CD4-positive, alpha-beta T cell treated with Interferon alpha-2 for 1 hour (primary cell): ENCODE measurements at places on chromosomes 3 and 15.

- DNase-seq: no peak
These were observed 136.0 kb downstream of the HCN4 start for GRCh38 chr15:73232776-73233175.

- DNase-seq: no peak
These were observed 30.8 kb downstream of the MAP4 start for GRCh38 chr3:47985381-47985780.

DNA sequence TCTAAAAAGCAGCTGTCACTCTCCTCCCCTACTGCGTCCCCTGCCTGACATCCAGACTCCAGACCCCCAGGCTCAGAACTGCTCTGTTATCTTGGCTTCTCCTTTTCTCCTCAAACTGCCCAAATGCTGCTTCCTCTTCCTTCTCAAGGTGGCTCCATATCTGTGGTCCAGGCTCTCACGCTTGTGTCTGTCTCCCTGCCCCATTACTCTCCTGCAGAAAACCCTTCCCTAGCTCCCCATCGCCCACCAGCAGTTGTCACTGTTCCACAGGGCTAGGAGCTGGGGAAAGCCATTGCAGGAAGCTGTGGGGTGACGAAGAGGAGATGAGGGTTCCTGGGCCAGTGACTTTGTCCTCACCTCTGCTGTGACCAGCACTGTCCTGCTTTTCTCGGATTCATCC is 30.7 kb upstream of the CGNL1 start:
- no peak for DNase-seq

DNA sequence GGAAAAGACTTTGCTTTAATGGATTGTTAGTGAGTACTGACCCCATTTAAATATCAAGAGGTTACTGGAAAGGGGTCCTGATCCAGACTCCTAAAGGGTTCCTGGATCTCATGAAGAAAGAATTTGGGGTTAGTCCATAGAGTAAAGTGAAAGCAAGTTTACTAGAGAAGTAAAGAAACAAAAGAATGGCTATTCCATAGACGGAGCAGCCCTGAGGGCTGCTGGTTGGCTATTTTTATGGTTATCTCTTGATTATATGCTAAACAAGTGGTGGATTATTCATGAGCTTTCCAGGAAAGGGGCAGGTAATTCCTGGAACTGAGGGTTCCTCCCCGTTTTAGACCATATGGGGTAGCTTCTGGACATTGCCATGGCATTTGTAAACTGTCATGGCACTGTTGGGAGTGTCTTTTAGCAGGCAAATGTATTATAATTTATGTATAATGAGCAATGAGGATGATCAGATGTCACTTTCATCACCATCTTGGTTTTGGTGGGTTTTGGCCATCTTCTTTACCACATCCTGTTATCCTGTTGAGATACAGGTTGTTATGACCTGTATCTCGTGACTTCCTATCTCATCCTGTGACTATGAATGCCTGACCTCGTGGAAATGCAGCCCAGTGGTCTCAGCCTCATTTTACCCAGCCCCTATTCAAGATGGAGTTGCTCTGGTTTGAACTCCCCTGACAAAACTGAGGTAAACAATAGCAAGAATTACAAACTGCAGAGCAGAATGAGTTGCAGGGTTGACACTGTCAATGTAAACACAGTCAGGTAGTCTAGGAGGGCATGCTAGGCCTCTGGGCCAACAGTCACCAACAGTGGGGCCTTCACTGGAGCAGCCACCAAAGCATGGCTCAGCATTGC is 10.3 kb upstream of the GPR160 start:
- no peak for DNase-seq

DNA sequence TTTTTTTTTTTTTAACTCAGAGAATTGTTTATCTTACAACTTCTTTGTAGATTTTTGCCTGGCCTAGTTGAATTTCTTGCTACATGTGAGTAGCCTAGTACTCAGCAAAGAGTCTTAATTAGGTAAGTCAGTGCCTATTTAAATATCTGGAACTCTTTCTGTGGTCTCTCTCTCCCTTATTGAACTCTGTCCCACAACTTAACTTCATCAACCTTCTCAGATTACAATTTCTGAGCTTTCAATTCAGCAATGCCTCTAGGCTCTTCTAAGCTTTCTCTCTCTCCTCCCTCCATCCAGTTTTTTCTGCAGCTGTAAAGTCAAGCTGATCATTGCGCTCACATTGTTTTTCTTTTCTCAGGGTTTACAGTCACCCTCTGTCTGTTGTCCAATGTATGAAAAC is 517.6 kb upstream of the ROBO1 start:
- no peak for DNase-seq

GRCh38 chr3:115487968-115488367 is 135.3 kb upstream of the GAP43 start:
- no peak for DNase-seq

DNA sequence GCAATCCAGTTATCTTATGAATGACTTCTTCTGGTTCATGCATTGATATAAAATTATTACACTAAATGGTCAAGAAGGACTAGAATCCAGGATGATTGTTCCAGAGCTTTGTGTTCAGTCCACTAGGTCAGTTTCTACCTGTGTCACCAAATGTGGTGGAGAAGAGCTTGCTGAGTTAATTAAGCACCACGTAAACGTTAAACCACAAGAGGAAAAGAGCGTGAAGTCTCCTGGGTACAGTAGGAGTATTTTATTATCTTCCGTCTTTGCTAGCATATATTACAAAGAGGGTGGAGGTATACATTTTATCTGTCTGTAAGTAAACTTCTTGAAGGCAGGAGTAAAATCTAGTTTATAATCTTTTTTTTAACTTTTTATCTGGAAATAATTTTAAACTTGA is 23.5 kb downstream of the CHP1 start:
- DNase-seq: no peak

DNA sequence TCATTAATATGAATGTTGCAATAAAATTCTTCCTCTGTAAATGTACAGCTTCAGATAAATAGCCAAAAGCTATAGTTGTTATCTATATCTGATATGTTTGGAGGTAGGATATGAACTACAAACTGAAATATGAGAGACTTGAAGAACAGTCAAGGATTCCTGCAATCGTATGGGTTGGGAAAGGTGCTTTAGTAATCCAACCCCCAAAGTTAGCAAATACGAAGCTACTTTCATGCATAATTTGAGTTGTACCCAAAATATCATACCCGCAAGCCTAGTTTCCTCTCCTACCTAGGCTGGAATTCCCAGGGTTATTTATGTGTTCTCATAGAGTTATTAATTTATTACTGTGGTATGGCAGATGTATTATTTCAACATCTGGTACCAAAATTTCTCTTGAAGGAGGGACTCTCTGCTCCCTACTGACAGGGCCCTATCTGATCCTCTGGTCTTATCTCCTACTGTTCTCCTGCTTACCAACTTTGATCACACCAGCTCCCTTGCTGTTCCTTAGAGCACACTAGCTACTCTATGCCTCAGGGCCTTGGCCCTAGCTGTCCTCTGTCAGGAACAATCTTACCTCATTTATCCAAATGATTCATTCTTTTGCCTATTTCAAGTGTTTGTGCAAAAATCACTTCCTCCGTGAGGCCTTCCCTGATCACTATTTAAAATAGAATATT is 140.4 kb upstream of the CCDC54 start:
- no peak for DNase-seq

- no peak for DNase-seq
These were observed 38.5 kb upstream of the CPB1 start for GRCh38 chr3:148789146-148789545.

DNA sequence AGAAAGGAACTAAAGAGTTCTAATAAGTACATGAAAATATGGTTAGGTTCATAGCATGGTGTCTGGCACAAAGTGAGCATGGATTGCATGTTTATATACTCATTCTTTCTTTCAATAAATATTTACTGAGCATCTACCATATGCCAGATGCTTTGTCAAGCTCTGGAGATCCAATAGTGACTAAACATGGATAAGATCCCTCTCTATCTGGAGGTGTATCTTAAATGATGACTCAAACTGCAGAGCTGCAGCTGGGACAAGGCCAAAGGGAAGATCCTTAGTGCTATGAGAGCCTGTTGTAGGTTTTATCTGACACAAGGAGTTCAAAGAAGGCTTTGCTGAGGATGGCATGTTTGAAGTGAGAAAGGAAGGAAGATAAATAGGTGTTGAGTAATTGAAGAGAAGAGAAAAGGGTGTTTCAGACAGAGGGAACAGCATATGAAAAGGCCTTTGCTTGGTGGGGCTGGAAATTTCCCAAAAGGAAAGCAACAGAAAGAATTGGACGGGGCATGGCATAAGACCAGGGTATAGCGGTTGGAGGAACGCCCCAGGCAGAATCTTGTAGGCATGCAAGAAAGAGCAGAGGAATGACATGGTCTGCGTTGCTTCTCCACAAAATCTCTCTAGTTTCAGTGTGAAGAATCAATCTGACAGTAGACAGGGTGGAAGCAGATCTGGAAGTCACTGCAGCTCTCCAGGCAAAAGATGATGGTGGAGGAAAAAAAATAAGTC is 239.9 kb upstream of the LRTM1 start:
- DNase-seq: no peak

- peak; percentile 62 for DNase-seq
These were observed 15.1 kb upstream of the IQSEC1 start for GRCh38 chr3:13088028-13089006.

- no peak for DNase-seq
These were observed 174.4 kb downstream of the STAG1 start for GRCh38 chr3:136577791-136578190.
